ENCODE measurements at places on chromosomes 7 and 10.

- DNase-seq: no peak
Measured at GRCh38 chr10:80598951-80599350, 61.2 kb downstream of the SH2D4B start.

DNA sequence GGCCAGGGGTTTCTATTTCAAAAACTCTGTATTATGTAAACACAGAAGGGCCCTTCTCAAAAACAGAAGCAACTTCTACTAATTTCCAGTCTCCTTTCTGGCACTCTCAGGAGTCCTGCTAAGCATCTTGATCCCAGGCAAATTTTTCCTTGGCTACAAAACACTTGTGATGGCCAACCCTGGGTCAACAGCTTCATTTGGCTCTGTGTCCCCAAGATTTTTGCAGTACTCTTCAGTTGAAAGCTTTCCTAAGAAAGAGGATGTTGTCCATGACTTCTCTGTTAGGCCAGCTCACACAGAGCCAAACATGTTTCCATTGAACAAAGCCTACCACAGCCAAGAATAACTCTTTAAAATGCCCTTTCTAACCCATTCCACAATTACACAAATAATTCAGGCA lies 99.0 kb upstream of the EGR2 start:
- no peak for DNase-seq

- no peak for DNase-seq
Measured at GRCh38 chr7:44958645-44959344, 20.0 kb downstream of the MYO1G start.

- DNase-seq: no peak
Measured at GRCh38 chr10:57145548-57145947, 784.5 kb upstream of the ZWINT start.

DNA sequence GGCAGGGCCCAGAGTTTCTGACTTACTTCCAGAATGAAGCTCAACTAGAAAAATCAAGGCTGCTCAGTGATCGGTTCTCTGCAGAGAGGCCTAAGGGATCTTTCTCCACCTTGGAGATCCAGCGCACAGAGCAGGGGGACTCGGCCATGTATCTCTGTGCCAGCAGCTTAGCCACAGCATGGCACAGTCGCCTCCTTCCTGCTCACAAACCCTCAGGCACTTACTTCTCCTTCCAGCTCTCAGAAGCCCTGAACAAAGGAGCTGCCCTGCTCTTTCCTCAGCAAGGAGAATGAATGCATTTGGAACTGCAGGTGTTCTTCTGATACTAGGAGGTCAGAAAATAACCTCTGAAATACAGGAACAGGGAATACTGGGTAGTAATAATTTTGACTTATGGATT lies 219.7 kb upstream of the PRSS1 start:
- DNase-seq: no peak
